ENCODE measurements at places on chromosomes 7 and 10.

GRCh38 chr7:65304175-65304574 lies 69.5 kb upstream of the ZNF92 start:
- no peak for DNase-seq

DNA sequence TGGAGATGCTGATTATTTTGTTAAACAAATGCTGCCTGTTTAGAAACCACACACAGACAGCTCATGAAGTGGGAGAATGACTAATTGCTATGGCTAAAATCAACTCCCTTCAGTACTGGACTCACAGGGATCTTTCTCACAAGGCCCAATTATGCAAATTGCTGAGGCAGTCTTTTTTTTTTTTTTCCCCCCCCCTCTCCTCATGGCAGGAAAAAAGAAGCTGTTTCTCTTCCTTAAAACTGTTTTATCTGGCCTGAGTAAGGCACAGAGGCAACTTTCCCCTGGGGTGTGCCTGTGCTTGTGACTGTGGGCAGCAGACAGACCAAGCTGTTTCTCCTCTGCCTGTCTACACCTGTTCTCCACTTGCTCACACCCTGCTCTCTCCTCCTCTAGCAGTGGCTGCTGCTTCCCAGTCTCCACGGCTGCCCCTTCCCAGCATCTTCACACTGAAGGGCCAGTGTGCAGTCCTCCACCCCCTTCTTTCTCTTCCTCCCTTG lies 65.4 kb upstream of the STEAP1B start:
- no peak for DNase-seq

DNA sequence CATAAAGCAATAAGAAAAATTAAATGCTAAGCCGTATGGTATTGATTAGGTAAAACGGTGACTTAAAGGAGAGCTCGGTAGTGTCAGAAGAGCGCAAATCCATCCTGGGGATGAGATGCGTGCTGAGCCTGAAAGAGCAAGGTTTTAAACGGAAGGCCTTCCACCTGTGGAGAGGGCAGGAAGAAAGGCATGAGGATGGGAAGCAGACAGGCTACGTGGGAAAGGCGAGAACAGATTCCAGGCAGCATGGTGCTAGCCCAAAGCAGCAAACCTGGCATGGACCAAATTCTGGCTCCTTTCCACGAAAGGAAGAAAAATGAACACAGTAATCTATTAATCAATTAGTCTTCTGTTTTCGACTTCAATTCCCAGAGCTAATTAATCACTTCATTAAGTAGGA lies 103.5 kb downstream of the HIPK2 start:
- DNase-seq: no peak

- no peak for DNase-seq
Observed at GRCh38 chr10:120977897-120978296, 126.7 kb downstream of the WDR11 start.

GRCh38 chr7:916291-916941 lies 38.1 kb downstream of the ADAP1 start:
- DNase-seq: no peak

DNA sequence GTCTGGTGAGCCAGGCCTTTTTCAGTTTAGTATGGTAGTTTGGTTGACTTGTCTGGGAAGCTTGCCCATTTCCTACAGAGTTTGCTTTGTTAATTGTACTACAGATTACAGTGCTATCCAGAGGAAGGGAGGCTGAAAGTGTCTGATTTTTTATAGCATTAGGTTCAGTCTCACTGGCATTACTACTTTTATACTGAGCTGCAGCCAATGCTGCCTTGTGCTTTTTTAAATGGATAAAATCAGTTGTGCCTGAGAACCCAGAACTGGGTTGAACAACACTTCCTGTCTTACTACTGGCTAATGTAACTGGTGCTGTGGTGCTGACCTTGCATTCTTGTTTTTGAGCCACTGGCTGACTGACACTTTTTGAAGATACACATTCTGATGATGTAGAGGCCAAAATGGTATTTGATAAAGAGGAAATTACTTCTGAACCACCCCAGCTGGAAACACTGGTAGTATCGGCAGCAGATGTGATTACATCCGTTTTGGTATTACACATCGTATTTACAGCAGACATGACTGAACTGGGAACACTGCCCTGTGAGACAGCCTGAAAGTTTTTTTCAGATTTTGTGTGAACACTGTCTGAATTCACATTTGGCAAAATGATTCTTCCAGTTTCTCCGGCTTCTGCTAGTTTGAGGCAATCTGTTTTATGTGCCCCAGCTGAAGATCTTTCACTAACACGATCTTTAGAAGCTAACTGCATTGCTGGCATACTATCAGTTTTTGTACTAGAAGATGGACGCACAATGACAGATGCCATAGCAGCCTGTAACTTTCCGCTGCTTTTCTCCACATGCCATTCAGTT lies 74.1 kb downstream of the NRBF2 start:
- no peak for DNase-seq

DNA sequence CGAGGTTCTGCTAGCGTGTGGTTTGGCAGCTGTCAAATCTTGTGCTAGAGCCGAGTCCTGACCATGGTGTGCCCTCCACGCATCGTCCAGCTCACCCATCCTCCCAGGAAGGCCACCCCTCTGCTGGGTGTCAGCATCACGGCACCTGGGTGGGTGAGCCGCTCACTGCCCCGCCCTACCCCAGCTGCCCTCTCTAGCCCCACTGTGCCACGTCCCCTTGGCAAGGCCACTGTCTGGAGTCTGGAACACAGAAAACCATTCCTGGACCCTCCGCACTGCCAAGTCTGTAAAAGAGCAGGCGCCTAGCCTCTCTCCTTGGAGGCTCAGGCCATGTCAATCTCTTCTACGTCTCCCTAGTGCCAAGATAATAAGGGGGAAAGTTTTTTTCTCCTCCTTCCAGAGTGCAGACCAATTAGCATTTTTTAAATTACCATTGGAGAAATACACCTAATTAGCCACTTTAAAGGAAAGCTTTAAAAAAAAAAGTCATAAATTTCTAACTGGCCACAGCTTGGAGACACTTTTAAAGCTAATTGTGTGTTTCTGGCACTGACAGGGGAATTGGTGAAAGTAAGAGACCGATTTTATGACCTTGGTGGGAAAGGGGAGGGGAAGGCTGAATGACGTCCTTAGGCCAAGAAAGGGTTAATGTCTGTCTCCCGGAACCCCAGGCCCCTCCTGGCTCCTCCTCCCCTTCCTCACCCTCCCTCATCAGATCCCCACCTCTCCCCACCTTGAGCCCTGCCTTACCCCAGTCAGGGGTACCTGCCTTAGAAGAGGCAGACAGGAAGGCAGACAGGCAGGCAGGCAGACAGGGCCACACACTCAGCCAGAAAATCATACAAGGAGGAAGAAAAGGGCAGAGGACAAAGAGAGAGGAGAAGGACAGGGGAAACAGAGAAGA lies 151.2 kb downstream of the PLXNA4 start:
- DNase-seq: no peak

DNA sequence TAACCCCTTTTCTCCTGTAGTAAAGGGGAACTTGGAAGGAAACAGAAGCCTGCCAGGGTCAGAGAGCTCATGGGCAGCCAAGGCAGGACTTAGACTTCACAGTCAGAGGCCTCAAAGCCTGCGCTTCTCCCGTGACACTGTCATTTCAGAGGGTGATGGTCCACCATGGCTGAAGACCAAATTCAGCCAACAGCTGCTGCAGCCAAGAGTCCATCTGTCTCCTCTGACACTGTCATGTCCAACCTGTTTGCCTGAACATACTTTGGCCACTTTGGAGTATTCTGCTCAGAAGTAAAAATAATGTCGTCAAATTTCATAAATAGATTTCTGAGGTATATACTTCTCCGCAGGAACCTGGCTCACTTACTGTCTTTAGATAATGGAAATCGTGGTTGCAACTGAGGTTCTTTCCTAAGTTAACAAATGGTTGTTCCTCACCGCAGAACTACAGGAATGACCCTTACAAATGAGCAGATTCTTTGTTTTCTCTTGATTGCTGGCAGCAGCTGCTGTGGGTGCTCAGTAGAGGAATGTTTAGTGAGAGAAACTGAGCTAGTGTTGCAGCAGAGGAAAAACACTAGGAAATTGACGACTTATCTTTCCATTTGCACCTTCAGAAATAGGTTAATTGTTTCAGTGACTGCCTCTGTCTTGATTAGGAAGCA lies 626.5 kb downstream of the SDK1 start:
- DNase-seq: no peak

DNA sequence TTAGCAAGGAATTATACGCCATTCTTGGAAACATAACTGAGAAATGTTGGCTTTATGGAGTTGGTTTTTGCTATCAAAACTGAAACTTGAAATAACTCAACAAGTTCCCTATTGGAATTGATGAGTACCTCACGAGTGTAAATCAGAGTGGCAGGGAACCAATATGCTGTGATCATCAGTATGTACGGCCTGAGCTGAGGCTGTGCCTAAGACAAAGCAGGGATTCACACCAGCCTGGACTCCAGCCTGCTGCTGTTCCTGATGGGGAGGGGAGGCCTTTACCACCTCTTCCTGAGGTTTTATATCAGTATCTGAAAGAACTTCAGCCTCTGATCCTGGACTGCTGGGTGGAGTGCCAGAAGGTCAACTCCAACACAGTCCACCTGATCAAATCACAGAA lies 52.7 kb downstream of the CRTAC1 start:
- no peak for DNase-seq

DNA sequence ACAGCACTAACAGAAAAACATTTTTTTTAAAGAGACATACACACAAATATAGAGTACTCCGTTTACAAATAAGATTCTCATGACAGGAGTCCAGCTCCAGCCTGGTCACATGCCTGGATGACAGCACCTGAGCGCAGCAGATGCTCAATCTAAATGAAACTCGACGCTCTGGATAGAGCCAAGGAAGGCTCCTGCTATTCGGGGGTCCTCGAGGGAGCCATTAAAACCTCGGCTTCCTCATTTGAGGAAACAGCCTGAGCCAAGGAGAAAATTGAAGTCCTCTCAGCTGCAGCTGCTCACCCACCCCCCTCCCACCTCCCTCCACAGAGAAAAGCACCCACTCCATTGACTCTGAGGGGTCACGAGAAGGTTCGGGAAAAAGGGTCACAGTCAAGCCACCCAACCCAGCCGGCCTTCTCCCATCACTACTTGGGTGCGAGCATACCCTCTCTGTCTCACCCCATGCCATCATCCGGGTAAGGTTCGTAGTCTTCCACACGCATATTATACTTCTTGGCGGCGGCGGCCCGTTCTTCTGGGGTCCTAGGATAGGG lies 673 bp downstream of the NDUFB8 start:
- no peak for DNase-seq

DNA sequence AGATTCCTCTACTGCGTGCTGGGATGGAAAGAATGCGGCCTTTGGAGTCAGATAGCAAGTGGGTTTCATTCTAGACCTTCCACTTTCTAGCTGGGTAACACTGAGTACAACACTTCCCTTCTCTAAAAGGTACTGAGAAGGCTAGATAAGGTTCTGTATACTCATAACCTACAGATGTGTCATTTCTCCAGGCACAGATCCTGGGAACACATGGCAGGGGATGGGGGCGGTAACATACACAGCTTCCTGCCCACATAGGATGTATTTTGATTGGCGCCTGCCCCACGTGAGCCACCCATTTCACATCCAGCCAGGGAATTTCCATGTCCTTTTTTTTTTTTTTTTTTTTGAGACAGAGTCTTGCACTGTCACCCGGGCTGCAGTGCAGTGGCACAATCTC lies 31.8 kb downstream of the KLRG2 start:
- no peak for DNase-seq

DNA sequence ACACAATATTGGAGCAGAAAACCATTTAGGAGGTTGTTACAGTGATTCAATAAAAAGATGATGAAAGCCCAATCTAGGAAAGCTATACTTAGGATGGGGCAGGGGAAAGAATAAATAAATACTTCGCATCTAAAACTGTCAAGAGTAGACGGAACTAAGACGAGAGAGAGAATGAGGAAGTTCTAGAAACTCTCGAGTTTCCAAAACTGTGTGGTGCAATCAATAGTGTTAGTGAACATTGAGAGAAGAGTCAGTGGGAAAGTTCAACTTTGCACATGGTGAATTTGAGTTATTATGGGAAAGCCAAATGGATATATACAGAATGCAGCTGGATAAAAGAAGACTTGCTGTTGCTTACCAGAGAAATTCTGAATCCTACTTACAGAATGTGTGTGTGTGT lies 133.8 kb upstream of the MEOX2 start:
- no peak for DNase-seq

DNA sequence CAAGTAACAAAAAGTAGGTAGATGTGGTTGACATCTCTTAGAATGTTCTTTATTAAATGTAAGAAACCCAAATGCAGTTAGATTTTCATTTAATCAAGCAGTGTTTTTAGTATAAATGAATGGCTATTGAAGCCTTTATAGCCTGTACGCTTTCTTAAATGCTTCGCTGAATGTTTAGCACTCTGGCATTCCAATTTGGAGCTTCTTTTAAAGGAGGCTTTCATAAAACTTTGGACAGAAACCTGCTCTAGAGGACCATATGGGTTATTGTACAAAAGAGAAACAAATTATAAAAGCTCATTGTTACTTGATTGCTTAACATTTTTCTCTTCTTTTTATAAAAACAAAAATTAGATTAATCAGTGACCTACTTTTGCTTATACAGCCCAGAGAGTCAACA lies 59.5 kb downstream of the KCND2 start:
- DNase-seq: no peak

DNA sequence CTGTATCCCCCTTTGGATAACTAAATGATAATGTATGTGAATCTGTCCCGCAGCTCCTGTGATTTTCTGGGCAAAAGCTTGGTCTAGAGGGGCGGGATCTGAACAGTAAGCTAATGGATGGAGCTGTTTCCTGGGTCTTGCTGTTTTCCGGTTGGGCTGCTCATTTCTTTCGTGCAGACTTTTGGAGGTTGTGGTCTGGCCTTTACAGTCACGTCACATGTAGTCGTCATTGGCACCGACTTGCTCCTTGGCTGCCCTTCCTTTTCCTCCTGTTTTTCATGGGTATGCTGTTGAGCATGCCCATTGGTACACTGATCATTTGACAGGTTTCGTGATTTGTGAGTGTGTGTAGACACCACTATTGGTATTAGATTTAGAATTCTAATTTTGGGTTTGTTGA lies 2.0 kb downstream of the FBH1 start:
- DNase-seq: no peak

GRCh38 chr10:116705498-116705897 lies 36.9 kb downstream of the HSPA12A start:
- DNase-seq: no peak

- DNase-seq: no peak
Observed at GRCh38 chr10:12221323-12222298, 25.6 kb downstream of the CDC123 start.
